ENCODE measurements at places on chromosomes 3 and 15. TPM values are rescaled to one million over a fixed set of nuclear protein-coding genes. Genes with fewer than 3 reads are reported as not detected.

GRCh38 chr3:194836661-194837060 is 151.0 kb downstream of the FAM43A start:
- no peak for DNase-seq

DNA sequence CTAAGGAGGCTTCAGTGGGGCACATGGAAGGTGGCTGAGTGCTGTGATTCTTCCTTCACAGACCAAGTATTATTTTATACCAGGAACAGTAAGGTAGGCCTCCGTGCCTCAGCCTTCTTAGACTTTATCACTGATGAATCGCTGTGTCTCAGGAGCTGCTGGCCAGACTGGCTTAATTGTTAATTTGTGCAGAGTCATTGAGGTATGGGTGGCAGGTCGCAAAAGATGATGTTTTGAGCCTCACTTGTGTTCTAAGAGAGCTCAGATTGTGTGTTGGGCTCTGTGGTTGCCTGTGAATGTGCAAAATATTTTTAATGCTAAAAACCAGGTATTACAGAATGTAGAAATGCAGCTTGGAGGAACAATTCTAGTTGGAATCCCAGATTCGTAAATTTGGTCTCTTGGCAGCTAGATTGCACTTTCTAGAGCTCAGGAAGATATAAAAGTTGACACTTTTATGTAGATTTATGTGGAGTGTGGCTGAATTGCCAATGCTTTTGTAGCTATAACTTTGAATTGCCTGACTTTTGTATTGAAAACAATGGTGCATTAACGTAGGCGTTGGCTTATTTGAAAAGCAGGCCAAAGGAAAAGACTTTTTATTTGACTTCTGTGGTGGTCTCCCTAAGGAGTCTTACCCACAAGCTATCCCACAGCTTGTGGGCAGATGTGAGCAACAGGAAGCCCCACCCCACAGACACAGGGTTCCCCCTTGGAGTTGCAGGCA is 53.4 kb downstream of the LARS2 start:
- DNase-seq, result no peak

GRCh38 chr3:190172751-190173150 is 52.1 kb upstream of the P3H2 start:
- DNase-seq, result no peak

- peak; percentile 89 for DNase-seq
These were observed 37.0 kb downstream of the CDC25A start for GRCh38 chr3:48151058-48151806.

IQCB1 gene
- 19.1 TPM for total RNA-seq

- peak; percentile 18 for DNase-seq
These were observed 41.8 kb downstream of the MCF2L2 start for GRCh38 chr3:183386651-183387050.

GOLGA6L9 gene
- total RNA-seq, result 6.7 TPM

SLC4A7 gene
- total RNA-seq, result 21.5 TPM

ANKRD63 gene
- 104 TPM for total RNA-seq

DNA sequence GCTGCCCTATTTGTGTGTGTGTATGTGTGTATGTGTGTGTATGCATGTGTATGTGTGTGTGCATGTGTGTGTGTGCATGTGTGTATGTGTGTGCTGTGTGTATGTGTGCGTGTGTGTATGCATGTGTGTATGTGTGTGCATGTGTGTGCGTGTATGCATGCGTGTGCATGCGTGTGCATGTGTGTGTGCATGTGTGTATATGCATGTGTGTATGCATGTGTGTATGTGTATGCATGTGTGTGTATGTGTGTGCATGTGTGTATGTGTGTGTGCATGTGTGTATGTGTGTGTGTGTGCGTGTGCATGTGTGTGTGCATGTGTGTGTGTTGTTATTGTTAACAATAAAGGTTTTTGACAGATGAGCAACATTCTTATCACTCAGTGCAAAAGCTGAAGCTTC is 110.8 kb upstream of the HES1 start:
- no peak for DNase-seq

- DNase-seq, result no peak
These were observed 37.1 kb downstream of the ABHD17C start for GRCh38 chr15:80732167-80732566.

DNA sequence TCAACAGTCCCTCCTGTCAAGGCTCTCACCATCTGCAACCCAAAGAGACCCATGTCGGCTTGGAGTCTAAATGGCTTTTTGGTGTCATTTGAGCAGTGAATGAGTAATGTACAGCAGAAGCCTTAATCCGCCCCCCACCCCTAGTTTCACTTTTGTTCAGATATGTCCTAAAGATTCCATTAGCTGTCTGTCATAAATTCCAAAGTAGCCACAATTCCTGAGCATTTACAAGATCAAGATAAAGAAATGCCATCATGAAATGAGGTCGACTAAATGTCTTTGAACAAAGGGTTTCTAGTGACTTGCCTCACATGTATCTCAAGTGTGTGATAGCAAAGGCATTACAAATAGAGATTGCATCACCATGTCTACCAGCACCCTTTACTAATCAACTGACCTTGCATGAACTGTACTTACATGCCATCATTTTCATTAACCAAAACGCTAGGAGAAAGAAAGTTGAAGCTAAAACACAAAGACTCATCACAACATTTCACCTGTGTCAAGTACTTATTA is 123.8 kb upstream of the PHLDB2 start:
- peak; percentile 23 for DNase-seq

VPS18 gene
- 34.1 TPM for total RNA-seq

PLS1 gene
- 5.0 TPM for total RNA-seq

DNA sequence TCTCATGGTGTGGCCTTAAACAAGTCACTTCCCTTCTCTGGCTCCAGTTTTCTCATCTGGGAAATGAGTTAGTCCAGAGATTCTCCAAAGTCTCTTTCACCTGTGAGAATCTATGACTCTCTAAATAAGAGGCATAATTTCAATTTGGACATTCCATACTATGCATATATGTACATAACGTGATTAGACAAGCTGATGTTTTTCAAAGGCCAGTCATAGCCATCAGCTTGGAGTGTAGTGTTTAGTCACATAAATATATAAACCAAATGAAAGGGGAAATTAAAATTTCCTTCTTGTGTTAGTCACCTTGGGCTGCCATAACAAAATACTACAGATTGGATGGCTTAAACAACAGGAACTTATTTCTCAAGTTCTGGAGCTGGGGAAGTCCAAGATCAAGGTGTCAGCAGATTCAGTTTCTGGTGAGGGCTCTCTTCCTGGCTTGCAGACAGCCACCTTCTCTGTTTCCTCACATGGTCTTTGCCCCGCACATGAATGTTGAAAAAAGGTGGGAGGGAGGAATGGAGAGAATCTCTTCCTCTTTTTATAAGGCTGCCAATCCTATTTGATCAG is 19.4 kb downstream of the TMEM41A start:
- no peak for DNase-seq

TRH gene
- 111 TPM for total RNA-seq

Measured in cardiac muscle cell (in vitro differentiated cells and primary cell).